RWPE2 (cell line): ENCODE measurements at places on chromosomes 5 and 9.

- no peaks in the 10 kb centered on the region for H3K27me3 ChIP-seq
- H3K36me3 ChIP-seq, result no peaks in the 10 kb centered on the region
- H3K27ac ChIP-seq, result no peak overlapping the region
- H3K4me1 ChIP-seq, result no peaks in the 10 kb centered on the region
Measured at GRCh38 chr9:16291921-16292320, 578.5 kb downstream of the BNC2 start.

DNA sequence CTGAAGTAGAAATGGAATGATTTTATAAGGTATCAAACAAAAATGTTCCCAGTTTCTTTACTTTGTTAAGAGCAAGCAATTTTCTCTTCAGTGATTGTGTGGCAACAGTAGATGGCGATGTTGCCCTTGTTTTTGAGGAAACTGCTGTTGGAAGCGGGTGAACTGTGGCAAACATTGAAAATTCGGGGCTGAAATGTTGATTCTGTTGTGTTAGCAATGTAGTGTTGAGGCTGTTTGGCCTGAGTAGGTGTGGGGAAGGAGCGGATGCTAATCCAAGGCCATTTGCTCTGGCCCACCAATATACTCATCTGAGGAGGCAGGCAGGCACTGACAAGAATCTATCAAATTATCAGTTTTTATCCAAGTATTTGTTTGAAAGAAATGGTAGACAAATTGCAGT, 129.8 kb downstream of the SLC12A2 start:
- no peak for DNase-seq
- no peaks in the 10 kb centered on the region for H3K27me3 ChIP-seq
- H3K4me3 ChIP-seq, result no peak overlapping the region
- H3K4me1 ChIP-seq, result no peaks in the 10 kb centered on the region

- no peaks in the 10 kb centered on the region for H3K27me3 ChIP-seq
- no peaks in the 10 kb centered on the region for H3K4me1 ChIP-seq
- no peak overlapping the region for H3K27ac ChIP-seq
- DNase-seq, result no peak
- no peak overlapping the region for H3K4me3 ChIP-seq
- no peaks in the 10 kb centered on the region for H3K36me3 ChIP-seq
Measured at GRCh38 chr9:15211815-15212495, 95.1 kb downstream of the TTC39B start.

GRCh38 chr5:176892663-176893062, 6.5 kb downstream of the HK3 start:
- H3K36me3 ChIP-seq, result no peaks in the 10 kb centered on the region
- no peaks in the 10 kb centered on the region for H3K27me3 ChIP-seq
- no peak overlapping the region for H3K4me3 ChIP-seq
- no peaks in the 10 kb centered on the region for H3K4me1 ChIP-seq
- no peak for DNase-seq
- no peak overlapping the region for H3K27ac ChIP-seq

GRCh38 chr5:72434056-72434780, 73.0 kb downstream of the ZNF366 start:
- no peak overlapping the region for H3K4me3 ChIP-seq
- DNase-seq, result no peak
- no peak overlapping the region for H3K27ac ChIP-seq
- no peaks in the 10 kb centered on the region for H3K4me1 ChIP-seq
- no peaks in the 10 kb centered on the region for H3K27me3 ChIP-seq

- H3K27ac ChIP-seq, result peak overlapping the region; percentile 58
- no peaks in the 10 kb centered on the region for H3K27me3 ChIP-seq
- no peak for DNase-seq
- no peaks in the 10 kb centered on the region for H3K4me1 ChIP-seq
- H3K4me3 ChIP-seq, result peak overlapping the region; percentile 61
Measured at GRCh38 chr5:138180183-138180782, 1.4 kb downstream of the KIF20A start.

DNA sequence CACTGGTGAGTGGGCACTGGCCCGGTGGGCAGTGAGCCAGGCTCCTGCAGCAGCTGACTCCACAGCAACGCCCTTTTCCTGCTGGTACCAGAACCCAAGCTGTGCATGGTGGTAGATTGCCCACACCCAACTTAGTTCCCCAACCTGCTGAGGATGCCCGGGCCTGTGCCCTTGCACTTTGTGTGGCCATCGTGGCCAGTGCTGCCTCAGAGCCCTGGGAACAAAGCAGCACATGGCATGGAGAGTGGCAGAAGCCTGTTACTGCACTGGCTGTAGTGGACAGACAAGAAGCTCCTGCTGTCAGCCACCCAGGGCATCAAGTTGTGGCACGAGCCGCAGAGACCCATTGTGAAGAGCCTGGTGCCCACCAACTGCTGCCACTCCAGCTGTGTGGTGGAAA, 612.9 kb downstream of the DNAH5 start:
- DNase-seq, result no peak
- H3K4me3 ChIP-seq, result no peak overlapping the region
- H3K4me1 ChIP-seq, result no peaks in the 10 kb centered on the region
- H3K27me3 ChIP-seq, result no peaks in the 10 kb centered on the region

- H3K27me3 ChIP-seq, result no peaks in the 10 kb centered on the region
- no peak overlapping the region for H3K4me3 ChIP-seq
- DNase-seq, result no peak
Measured at GRCh38 chr5:127001621-127002296, 28.6 kb downstream of the MARCHF3 start.

- H3K27me3 ChIP-seq, result no peaks in the 10 kb centered on the region
- DNase-seq, result no peak
- no peak overlapping the region for H3K4me3 ChIP-seq
- H3K27ac ChIP-seq, result peak overlapping the region; percentile 23
- peaks cover 11% of the 10 kb centered on the region for H3K4me1 ChIP-seq
Measured at GRCh38 chr5:87099968-87100367, 167.7 kb upstream of the RASA1 start.

- H3K36me3 ChIP-seq, result peaks cover 35% of the 10 kb centered on the region
- no peaks in the 10 kb centered on the region for H3K27me3 ChIP-seq
- DNase-seq, result no peak
- no peak overlapping the region for H3K4me3 ChIP-seq
Measured at GRCh38 chr9:137816531-137817235, 60.9 kb upstream of the CACNA1B start.

DNA sequence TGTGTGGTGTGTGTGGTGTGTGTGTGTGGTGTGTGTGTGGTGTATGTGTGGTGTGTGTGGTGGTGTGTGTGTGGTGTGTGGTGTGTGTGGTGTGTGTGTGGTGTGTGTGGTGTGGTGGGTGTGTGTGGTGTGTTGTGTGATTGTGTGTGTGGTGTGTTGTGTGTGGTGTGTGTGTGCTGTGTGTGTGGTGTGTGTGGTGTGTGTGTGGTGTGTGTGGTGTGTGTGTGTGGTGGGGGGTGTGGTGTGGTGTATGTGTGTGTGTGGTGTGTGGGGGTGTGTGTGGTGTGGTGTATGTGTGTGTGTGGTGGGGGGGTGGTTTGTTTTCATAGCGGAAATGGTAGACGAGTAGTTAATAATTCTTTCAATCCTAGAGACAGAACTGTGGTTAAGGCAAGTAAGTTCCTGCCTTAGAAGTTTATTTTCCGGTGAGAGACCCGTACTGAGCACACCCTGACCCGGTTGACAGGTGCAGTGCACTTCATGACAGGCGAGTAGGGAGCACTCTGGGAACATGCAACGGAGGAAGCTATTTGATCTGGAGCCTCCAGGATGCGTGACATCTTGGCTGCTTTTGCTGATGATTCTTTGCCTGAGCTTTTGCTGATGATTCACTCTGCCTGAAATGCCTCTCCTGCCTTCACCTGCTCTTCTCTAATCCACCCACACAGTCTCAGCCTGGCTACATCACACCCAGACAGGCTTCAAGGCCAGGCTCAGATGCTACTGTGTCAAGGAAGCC, 21.7 kb upstream of the FAT2 start:
- H3K4me3 ChIP-seq, result no peak overlapping the region
- no peaks in the 10 kb centered on the region for H3K27me3 ChIP-seq
- H3K4me1 ChIP-seq, result peaks cover 56% of the 10 kb centered on the region
- H3K36me3 ChIP-seq, result no peaks in the 10 kb centered on the region

- no peaks in the 10 kb centered on the region for H3K36me3 ChIP-seq
- peaks cover 7% of the 10 kb centered on the region for H3K27me3 ChIP-seq
- no peak overlapping the region for H3K4me3 ChIP-seq
- no peak for DNase-seq
- no peaks in the 10 kb centered on the region for H3K4me1 ChIP-seq
Measured at GRCh38 chr5:116923344-116923743, 348.7 kb upstream of the SEMA6A start.

GRCh38 chr5:94391996-94392395, 226.4 kb downstream of the KIAA0825 start:
- H3K4me3 ChIP-seq, result no peak overlapping the region
- no peak for DNase-seq
- no peak overlapping the region for H3K27ac ChIP-seq
- no peaks in the 10 kb centered on the region for H3K4me1 ChIP-seq

DNA sequence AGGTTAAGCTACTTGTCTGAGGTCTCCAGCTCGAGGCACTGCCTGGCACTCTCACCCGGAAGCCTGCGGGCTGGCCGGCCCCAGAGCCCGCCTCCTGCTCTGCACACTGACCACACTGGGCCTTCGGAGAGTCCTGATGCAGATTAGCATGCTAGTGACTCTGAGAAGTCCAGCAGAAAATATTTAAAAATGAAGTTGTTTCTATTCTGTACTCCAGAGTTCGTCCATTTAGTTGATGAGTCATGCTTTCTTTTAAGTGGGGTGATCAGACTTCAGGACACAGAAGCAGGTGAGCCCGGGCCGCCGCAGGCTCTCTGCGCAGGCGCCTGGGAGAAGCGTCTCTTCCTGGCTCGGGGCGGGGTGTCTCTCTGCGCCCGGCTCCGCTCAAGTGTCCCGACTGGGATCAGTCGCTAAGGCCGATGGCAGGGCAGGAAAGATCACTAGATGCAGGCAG, 32.5 kb downstream of the FAM240B start:
- H3K36me3 ChIP-seq, result no peaks in the 10 kb centered on the region
- peaks cover 16% of the 10 kb centered on the region for H3K4me1 ChIP-seq
- no peak for DNase-seq

DNA sequence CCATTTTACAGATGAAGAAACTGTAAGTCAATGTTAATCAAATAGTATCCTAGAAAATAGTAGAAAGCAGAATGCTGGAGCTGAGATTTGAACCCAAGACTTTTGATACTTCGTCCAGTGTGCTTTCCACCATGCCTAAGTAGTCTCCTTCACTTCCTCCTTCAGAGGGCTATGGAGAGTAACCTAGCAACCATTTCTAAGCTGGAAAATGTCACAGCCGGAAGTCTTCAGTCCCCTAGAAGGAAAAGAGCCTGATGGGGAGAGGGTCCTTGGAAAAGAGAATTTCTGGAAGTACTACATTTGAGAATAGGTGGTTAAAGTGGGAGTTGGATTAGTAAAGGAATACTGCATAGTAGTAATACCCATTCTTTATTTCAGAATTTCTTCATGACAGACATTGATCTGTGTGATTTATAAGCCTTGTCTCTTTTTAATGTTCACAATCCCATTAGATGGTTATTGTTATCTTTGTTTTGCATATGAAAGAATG, 32.7 kb downstream of the PCDHAC2 start:
- H3K36me3 ChIP-seq, result no peaks in the 10 kb centered on the region
- peaks cover 46% of the 10 kb centered on the region for H3K4me1 ChIP-seq
- H3K27me3 ChIP-seq, result no peaks in the 10 kb centered on the region
- H3K27ac ChIP-seq, result no peak overlapping the region
- H3K4me3 ChIP-seq, result no peak overlapping the region

- H3K27me3 ChIP-seq, result no peaks in the 10 kb centered on the region
- H3K4me1 ChIP-seq, result no peaks in the 10 kb centered on the region
- H3K4me3 ChIP-seq, result no peak overlapping the region
- DNase-seq, result no peak
- peaks cover 20% of the 10 kb centered on the region for H3K36me3 ChIP-seq
- H3K27ac ChIP-seq, result no peak overlapping the region
Measured at GRCh38 chr5:34959323-34959722, 30.0 kb downstream of the DNAJC21 start.

GRCh38 chr5:163596608-163597315, 91.3 kb downstream of the MAT2B start:
- no peak overlapping the region for H3K4me3 ChIP-seq
- H3K27ac ChIP-seq, result no peak overlapping the region
- H3K27me3 ChIP-seq, result peaks cover 17% of the 10 kb centered on the region
- no peaks in the 10 kb centered on the region for H3K4me1 ChIP-seq
- H3K36me3 ChIP-seq, result no peaks in the 10 kb centered on the region

GRCh38 chr9:126523611-126524111, 90.1 kb upstream of the LMX1B start:
- H3K4me3 ChIP-seq, result no peak overlapping the region
- peaks cover 5% of the 10 kb centered on the region for H3K27me3 ChIP-seq
- H3K4me1 ChIP-seq, result no peaks in the 10 kb centered on the region
- H3K36me3 ChIP-seq, result no peaks in the 10 kb centered on the region
- no peak for DNase-seq

- peaks cover 21% of the 10 kb centered on the region for H3K4me1 ChIP-seq
- no peaks in the 10 kb centered on the region for H3K27me3 ChIP-seq
- H3K36me3 ChIP-seq, result peaks cover 99% of the 10 kb centered on the region
- DNase-seq, result no peak
- peak overlapping the region; percentile 4 for H3K27ac ChIP-seq
- no peak overlapping the region for H3K4me3 ChIP-seq
Measured at GRCh38 chr9:111928359-111928720, 31.7 kb downstream of the UGCG start.

GRCh38 chr9:2227144-2227867, 212.2 kb downstream of the SMARCA2 start:
- no peaks in the 10 kb centered on the region for H3K27me3 ChIP-seq
- no peaks in the 10 kb centered on the region for H3K36me3 ChIP-seq
- H3K27ac ChIP-seq, result no peak overlapping the region
- DNase-seq, result no peak
- no peak overlapping the region for H3K4me3 ChIP-seq

DNA sequence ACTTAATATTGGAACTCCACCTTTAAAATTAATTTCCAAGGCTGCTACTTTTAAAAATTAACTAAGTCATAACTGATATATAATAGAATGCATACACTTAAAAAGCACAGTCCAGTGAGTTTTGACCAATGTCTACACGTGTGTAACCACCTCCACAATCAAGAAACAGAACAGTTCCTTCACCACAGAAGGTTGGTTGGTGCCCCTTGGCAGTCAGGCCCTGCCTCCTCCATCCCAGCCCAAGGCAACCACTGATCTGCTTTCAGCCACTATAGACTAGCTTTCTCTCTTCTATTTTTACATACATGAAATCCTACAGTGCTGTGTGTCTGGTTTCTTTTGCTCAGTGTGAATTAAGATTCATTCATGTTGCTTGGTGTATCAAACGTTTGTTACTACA, 215.2 kb downstream of the CRB2 start:
- H3K4me1 ChIP-seq, result no peaks in the 10 kb centered on the region
- H3K27me3 ChIP-seq, result no peaks in the 10 kb centered on the region
- no peak overlapping the region for H3K4me3 ChIP-seq
- no peak overlapping the region for H3K27ac ChIP-seq
- DNase-seq, result no peak
- no peaks in the 10 kb centered on the region for H3K36me3 ChIP-seq

DNA sequence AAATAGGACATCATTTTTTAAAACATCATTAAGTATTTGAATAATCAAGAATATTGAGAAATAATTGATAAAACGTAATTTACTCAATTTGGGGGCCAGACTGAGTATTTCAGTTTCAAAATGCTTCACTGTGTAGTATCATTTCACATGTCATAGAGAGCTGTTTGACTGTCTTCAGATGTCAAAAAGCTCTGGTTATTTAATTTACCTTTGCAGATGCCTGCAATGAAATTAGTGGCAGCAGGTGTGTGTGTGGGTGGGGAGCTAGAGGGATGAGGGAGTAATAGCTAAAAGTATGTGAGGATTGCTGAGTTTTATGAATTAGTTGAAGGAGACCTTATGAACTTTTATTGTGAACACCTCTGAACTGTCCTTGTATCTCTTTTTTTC, 567.2 kb upstream of the MEF2C start:
- H3K27me3 ChIP-seq, result no peaks in the 10 kb centered on the region
- DNase-seq, result no peak
- no peaks in the 10 kb centered on the region for H3K4me1 ChIP-seq
- no peak overlapping the region for H3K27ac ChIP-seq
- no peaks in the 10 kb centered on the region for H3K36me3 ChIP-seq

- H3K4me1 ChIP-seq, result peaks cover 10% of the 10 kb centered on the region
- peak overlapping the region; percentile 41 for H3K27ac ChIP-seq
- no peaks in the 10 kb centered on the region for H3K27me3 ChIP-seq
Measured at GRCh38 chr5:147403651-147404640, 105.9 kb downstream of the DPYSL3 start.
